BJ (cell line): ENCODE measurements at places on chromosomes 5 and 9. TPM values are rescaled to one million over a fixed set of nuclear protein-coding genes. Genes with fewer than 3 reads are reported as not detected.

KCNIP1 gene
- not detected in 2 replicates for polyA plus RNA-seq

C5orf58 gene
- polyA plus RNA-seq: not detected in 2 replicates

SMIM32 gene
- not detected in 2 replicates for polyA plus RNA-seq

GGTA1 gene
- polyA plus RNA-seq: not detected in 2 replicates

CDK7 gene
- 44.9 and 231 TPM in 2 replicates for polyA plus RNA-seq

CDHR2 gene
- not detected in 2 replicates for polyA plus RNA-seq

ITK gene
- polyA plus RNA-seq: not detected in 2 replicates

TAF1L gene
- 0.01 TPM in 1 of 2 replicates, not detected in the other for polyA plus RNA-seq

SHLD3 gene
- polyA plus RNA-seq: 0.58 and 1.8 TPM in 2 replicates

SHISAL2B gene
- polyA plus RNA-seq: not detected in 2 replicates

ZBTB26 gene
- 4.4 and 8.0 TPM in 2 replicates for polyA plus RNA-seq

CCL27 gene
- polyA plus RNA-seq: 0.11 and 0.12 TPM in 2 replicates

ADAMTSL2 gene
- not detected in 2 replicates for polyA plus RNA-seq

NPM1 gene
- polyA plus RNA-seq: 2,997 and 3,059 TPM in 2 replicates

PTGR1 gene
- 49.3 and 74.9 TPM in 2 replicates for polyA plus RNA-seq

PDZD2 gene
- 0.06 TPM in 1 of 2 replicates, not detected in the other for polyA plus RNA-seq

STKLD1 gene
- 0.70 and 1.2 TPM in 2 replicates for polyA plus RNA-seq

F2RL2 gene
- 48.8 and 60.8 TPM in 2 replicates for polyA plus RNA-seq

GRIA1 gene
- 6.7 and 9.9 TPM in 2 replicates for polyA plus RNA-seq

PTCH1 gene
- 1.5 and 2.8 TPM in 2 replicates for polyA plus RNA-seq

LOX gene
- 632 and 668 TPM in 2 replicates for polyA plus RNA-seq

MLANA gene
- not detected in 2 replicates for polyA plus RNA-seq

SPATA31C1 gene
- not detected in 2 replicates for polyA plus RNA-seq

FBLL1 gene
- 0.56 and 0.61 TPM in 2 replicates for polyA plus RNA-seq

CDH12 gene
- not detected in 2 replicates for polyA plus RNA-seq

REXO4 gene
- polyA plus RNA-seq: 22.7 and 24.0 TPM in 2 replicates

CAPSL gene
- polyA plus RNA-seq: 0.18 and 0.27 TPM in 2 replicates

CEL gene
- 0.26 and 0.49 TPM in 2 replicates for polyA plus RNA-seq

ABO gene
- not detected in 2 replicates for polyA plus RNA-seq

SLC25A48 gene
- polyA plus RNA-seq: not detected in 2 replicates

KCNT1 gene
- not detected in 2 replicates for polyA plus RNA-seq

SLCO4C1 gene
- polyA plus RNA-seq: not detected in 2 replicates

CCDC180 gene
- polyA plus RNA-seq: 0.36 and 0.55 TPM in 2 replicates

ARL14EPL gene
- not detected in 2 replicates for polyA plus RNA-seq

NMUR2 gene
- not detected in 2 replicates for polyA plus RNA-seq

FGD3 gene
- polyA plus RNA-seq: not detected in 2 replicates

SERINC5 gene
- polyA plus RNA-seq: 11.0 and 12.9 TPM in 2 replicates

BAAT gene
- polyA plus RNA-seq: 0.04 TPM in 1 of 2 replicates, not detected in the other

SLC36A2 gene
- not detected in 2 replicates for polyA plus RNA-seq

RNF180 gene
- 1.0 and 1.8 TPM in 2 replicates for polyA plus RNA-seq

HMCN2 gene
- polyA plus RNA-seq: not detected in 2 replicates

SCGB3A2 gene
- polyA plus RNA-seq: not detected in 2 replicates

TSSK1B gene
- polyA plus RNA-seq: not detected in 2 replicates

CCNG1 gene
- 74.2 and 125 TPM in 2 replicates for polyA plus RNA-seq

IL17B gene
- 0.49 and 0.90 TPM in 2 replicates for polyA plus RNA-seq

MEGF10 gene
- not detected in 2 replicates for polyA plus RNA-seq

DRD1 gene
- polyA plus RNA-seq: 0.01 TPM in 1 of 2 replicates, not detected in the other

GABRP gene
- polyA plus RNA-seq: not detected in 2 replicates

TAF11L10 gene
- not detected in 2 replicates for polyA plus RNA-seq

TLE1 gene
- polyA plus RNA-seq: 8.8 and 9.6 TPM in 2 replicates

SRA1 gene
- 46.2 and 51.1 TPM in 2 replicates for polyA plus RNA-seq

POLR3G gene
- 0.87 and 2.2 TPM in 2 replicates for polyA plus RNA-seq
